ENCODE measurements at places on chromosomes 7 and 10.

DNA sequence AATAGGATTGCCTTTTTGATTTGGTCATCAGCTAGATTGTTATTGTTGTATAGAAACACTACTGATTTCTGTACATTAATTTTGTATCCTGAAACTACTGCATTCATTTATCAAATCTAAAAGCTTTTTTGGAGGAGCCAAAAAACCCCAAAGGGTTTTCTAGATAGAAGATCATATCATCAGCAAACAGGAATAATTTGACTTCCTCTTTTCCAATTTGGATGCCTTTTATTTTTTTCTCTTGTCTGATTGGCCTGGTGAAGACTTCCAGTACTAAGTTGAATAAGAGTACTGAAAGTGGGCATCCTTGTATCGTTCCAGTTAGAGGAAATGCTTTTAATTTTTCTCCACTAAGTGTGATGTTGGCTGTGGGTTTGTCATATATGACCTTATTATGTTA, 10.6 kb upstream of the ENTPD7 start:
- DNase-seq: no peak

DNA sequence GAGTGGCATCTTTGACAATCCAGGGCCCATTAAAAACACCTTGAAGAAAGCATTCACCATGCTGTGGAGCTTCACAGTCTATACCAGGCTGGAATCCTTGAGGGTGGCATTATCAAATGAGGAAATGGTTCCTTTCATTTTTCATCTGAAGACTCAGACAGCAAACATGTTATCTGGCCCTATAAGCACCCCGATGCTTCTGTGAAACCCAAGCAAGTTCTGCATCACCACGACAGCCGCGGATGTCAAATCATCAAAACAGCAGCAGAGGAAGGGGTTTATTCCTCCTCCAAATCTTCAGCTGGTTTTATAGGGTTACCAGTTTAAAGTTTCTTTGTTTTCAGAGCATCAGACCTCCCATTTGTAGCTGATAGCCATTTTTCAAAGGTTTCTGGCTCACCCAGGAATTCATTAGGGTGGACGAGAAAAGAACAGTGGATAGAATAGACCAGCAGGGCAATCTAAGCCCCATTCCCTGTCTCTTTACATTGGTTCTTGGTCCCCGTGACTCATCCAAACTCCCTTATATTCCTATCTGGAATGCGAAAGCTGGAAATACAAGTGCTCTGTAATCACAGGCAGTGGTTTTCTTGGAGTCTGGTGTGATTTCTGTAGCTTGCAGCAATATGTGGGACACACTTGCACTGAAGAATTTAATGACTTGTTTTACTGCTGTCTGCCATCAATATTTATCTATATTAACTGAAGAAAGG, 217.9 kb downstream of the SKAP2 start:
- DNase-seq: no peak

DNA sequence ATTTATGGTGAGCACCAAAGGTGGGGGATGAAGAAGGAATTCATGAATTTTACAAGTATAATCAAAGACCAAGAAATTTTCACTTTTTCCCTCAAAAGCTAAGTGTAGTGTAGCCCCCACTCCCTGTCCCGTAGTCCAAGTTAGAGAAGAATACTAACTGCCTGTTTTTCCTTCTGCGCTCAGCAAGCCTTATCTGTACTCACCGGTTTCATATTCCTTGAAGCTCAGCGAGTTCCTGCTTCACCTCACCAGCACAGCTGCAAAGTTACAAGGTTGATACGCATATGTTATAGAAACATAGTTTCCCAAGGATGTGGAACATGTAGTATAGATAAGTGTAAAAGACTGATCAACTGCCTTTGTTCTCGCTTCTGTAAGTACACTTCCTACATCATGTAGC, 16.0 kb upstream of the ZNF33B start:
- DNase-seq: no peak

GRCh38 chr10:97774811-97775294, 3.1 kb upstream of the SFRP5 start:
- DNase-seq: no peak

- DNase-seq: no peak
Measured at GRCh38 chr7:26439521-26440232, 148.0 kb downstream of the SNX10 start.

- DNase-seq: peak; percentile 21
Measured at GRCh38 chr7:5872326-5872725, 8.3 kb upstream of the OCM start.

GRCh38 chr10:59464483-59464882, 102.1 kb upstream of the FAM13C start:
- no peak for DNase-seq
